Activated naive CD4-positive, alpha-beta T cell treated with anti-CD3 and anti-CD28 coated beads, Interleukin-2, amount 50 U/mL, for 16 hours (primary cell): ENCODE measurements at places on chromosomes 11 and 22.

DNA sequence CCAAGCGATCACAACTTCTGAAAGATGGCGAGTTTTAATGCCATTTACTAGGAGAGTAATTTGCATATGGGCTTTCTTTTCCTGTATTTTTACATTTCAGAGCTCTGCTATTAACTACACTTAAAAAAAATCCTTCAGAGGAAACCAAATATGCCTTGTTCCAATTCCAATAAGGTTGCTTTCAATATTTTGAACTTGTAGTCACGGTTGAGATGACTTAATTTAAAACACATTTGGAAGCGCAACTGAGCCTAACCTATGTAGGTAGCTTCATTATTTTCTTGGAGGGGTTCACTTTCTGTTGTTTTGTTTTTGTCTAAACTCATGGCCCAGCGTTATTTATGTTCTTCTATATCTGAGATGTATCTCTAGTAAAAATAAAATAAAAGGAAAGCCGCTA, 93.4 kb downstream of the BLID start:
- DNase-seq, result no peak

- DNase-seq, result no peak
These were observed 19.9 kb upstream of the CTSC start for GRCh38 chr11:88357323-88358039.

- DNase-seq, result no peak
These were observed 139.9 kb upstream of the NARS2 start for GRCh38 chr11:78714539-78714938.

DNA sequence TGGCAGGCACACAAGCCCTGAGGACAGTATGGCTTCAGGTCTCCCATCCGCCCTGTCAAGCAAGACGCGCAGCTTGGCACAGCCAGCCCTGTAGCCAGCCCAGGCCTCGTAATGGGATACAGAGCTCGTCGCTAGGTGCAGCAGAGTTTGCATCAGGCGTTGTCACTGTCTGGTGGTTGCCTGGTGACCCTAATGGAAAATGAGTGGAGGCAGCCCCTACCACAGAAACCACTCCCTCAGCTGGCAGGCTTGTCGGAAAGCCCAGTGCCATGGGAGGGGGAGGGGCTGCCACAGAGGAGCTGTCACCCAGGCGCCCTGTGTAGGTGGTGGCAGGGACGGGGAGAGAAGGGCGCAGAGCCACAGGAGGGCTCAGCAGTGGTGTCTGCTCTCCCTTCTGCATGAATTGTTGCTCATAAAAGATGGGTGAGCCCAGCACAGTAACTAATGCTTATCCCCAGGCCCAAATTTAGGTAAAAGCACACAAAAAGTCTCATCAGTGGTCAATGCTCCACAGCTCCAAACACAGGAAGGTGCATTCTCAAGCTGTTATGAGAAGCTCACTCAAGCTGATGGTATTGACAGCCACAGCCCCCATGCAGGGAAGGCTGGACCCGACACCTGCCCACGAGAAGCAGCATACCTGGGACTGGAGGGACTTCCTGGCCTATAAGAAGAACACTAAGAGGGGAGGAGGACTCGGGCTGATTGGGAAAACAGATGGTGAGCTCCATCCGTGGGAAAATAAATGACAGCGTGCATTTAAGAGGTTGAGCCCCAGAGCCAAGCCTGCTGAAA, 164.6 kb downstream of the ETS1 start:
- DNase-seq, result peak; percentile 90

DNA sequence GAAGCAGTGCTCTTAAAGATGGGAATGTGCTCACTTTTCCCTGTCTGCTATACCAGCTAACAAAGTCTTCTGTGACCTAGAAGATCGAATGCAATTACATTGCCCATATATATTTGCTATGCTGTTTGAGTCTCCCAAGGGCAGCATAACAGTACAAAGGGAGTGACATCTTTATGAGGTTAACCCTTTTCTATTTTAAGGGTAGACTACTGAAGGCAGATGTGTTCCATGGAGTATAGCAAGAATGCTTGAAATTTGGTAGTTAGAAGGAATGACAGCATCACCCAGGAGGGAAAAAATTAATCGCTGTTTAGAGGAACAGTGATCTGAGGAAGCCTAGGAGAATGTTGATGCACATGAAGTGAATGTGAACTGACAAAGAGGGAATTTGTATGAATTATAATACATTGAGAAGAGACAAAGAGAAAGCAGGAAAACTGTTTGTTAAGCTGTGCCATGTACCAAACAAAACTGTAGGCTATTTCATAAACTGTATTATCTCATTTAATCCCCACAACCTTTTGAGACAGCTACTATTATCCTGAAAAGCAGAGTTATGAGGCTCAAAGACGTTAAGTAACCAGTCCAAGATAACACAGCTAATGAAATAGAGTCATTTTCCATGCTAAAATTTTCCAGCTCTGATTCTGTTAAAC, 13.0 kb downstream of the MAML2 start:
- no peak for DNase-seq
